ENCODE measurements at places on chromosomes 16 and 17.

GRCh38 chr17:27083408-27084185 lies 210.3 kb upstream of the WSB1 start:
- DNase-seq: no peak

- DNase-seq: no peak
Measured at GRCh38 chr17:65035191-65035590, 21.3 kb downstream of the GNA13 start.

DNA sequence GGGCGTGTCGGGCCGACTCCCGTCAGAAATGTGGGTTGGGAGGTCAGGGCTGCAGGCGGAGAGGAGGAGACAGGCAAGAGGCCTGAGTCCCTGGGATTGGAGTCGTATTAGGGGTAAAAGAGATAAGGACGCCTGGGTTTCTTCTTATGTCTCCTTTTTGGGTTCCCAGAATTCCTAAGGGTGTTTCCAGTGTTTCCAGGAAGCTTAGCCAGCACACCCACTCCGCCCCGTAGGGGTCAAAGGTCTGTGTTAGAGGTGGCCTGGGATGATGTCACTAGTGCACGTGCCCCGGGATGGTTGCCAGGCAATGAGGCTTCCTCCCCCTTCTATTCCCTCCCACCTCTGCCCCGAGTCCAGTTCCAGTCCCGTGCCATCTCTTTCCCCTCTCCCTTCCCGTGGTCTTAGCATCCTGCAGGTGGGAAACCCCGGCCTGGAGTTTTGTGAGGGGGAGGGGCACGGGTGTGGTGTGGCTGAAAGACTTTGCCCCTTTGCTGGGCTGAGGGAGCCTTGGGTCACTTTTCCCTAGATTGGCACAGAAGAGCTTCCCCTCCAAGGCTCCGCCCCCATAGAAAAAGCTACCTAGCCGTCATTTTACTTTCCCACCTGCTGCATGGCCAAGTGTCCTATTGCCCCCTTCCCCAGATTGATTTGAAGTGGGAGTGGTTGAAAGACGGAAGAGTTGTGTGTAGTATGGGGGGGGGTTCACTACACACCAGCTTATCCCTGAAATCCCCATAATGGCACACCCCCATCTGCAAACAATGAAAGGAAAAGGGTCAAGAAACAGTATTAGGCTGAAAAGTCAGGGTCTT lies 2.8 kb downstream of the KDM6B start:
- DNase-seq: no peak

DNA sequence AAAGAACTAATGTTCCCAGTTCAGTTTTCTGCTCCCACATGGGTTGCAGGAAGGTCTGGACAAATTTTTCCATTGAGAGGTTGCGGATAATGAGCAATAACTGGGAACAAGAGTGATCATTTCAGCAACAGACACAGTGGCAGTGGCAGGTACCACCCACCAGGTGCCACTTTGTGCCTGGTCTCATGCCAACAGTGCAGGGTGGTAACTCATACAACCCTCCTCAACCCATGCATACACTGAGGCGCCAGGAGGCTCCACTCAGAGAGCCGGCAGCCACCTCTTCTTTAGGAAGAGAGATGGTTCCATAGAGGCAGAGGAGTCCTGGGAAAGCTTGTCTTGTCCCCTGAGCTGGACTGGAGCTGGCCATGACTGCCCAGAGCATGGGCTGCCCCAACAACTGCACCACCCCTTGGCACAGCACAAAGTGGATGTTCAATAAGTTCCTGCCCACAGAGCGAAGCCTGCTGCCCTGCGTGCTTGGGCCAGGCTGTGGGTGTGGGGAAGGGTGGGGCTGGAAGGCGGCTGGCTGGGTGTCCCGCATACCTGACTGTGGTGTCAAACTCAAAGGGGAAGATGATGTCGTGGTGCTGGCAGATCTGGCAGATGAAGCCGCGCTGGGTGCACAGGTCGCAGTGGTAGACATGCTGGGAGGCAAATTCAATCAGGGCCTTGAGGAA lies 6.4 kb upstream of the ARHGAP27 start:
- DNase-seq: no peak

DNA sequence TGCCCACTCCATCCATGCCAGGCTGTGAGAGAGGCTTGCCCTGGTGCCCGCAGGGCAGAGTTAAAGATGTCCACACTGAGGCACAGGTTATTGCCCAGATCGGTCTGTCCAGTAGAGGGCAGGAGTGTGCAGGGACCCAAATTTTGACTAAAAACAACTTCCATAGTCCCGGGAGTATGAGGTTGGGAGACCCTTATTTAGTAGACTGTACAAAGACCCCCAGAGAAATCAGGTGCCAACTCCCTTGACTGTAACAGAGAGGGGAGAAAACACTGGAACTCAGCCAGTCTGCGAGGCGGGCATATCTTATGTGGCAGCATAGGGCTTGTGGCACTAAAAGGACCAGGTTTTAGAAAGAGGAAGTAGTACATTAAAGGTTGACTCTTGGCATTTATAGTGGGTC lies 43.4 kb downstream of the HNF1B start:
- DNase-seq: no peak

DNA sequence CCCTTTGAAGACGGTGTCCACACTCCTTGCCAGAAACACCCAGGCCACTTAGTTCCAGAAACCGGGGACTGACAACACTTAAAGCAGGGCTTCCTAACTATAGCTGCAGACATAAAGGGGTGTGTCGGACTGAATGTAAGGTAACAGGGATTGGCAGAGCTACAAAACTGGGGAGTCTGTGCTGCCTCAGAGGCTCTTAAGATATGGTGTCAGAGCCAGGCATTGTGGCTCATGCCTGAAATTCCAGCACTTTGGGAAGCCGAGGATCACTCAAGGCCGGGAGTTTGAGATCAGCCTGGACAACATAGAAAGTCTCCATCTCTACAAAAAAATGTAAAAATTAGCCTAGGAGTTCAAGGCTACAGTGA lies 14.2 kb upstream of the NLRC3 start:
- DNase-seq: no peak

All from AG09309 (cell line).